GM03348 (cell line): ENCODE measurements at places on chromosomes 5 and 9.

DNA sequence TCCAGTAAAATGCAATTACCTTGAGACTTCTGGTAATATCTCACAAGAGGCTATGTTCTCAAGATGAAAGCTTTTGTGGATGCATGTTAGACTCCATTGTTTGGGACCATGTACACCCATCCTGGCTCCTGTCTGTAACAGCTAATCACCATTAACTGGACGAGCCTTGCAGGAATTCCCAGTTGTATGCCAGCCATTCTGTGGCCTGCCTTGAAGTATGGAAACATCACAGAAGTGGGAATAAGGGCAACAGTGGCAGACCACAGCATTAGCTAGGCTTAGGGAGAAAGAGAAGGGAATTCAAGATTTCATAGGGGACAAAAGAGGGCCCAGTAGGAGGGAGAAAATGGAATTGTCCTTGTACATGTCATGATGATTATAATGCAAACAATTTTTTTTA, 79.0 kb downstream of the RORB start:
- DNase-seq, result no peak

DNA sequence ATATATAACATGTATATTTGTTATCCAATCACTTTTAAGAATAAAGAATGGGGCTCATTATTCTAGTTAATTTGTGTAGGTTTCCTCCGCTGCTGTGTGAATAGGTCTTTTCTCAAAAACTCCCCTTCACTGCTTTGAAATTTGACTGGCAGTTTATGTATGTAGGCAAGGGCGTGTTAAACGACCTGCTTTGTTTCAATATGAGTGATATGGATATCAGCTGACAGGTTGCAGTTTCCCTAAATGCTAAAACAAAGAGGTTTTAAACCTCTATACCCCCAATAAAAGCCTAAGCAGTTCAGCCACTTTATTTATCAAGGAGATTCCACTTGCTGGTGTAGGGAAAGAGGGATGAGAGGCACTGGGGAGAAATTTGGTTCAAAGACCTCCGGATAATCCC, 159.6 kb downstream of the TMEM167A start:
- no peak for DNase-seq

GRCh38 chr9:136527721-136528710, 17.8 kb downstream of the NOTCH1 start:
- DNase-seq, result peak; percentile 83

GRCh38 chr5:125530833-125531615, 784.6 kb upstream of the ZNF608 start:
- DNase-seq, result no peak

GRCh38 chr5:138334867-138335447, 3.1 kb upstream of the FAM53C start:
- DNase-seq, result no peak

- DNase-seq, result no peak
These were observed 764.3 kb downstream of the MTRR start for GRCh38 chr5:8633259-8633658.

DNA sequence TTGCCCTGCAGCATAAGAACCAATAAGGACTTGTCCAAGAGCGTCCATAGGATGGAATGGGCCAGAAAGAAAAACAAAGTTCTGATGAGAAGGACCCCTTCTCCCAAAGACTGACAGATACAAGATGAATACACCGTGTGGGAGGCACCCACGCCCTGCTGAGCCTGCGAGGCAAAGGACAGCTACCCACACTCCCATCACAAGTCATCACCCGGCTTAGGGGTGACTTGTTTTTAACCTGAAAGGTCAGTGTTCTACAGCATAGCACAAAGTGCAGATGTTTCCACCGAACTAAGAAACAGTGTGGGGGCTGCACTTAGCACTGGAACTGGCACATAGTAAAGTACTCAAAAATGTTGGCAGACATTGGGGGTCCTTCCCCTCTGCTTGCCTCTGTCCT, 13.9 kb downstream of the TNIP1 start:
- DNase-seq, result no peak

GRCh38 chr9:33469891-33470290, 3.8 kb downstream of the NOL6 start:
- DNase-seq, result no peak
